Neural crest cell (in vitro differentiated cells): ENCODE measurements at places on chromosomes 13 and 19.

- DNase-seq: peak; percentile 10
Observed at GRCh38 chr13:36919171-36919832, 736 bp downstream of the SMAD9 start.

- DNase-seq: peak; percentile 50
Observed at GRCh38 chr19:11848594-11849469, at the start of gene ZNF439. TSS of gene ZNF439 (plus strand) at chr19:11848726. CDS start at chr19:11848868, 142 bp downstream.

- DNase-seq: no peak
Observed at GRCh38 chr19:19631346-19631745, 3.3 kb upstream of the LPAR2 start.

DNA sequence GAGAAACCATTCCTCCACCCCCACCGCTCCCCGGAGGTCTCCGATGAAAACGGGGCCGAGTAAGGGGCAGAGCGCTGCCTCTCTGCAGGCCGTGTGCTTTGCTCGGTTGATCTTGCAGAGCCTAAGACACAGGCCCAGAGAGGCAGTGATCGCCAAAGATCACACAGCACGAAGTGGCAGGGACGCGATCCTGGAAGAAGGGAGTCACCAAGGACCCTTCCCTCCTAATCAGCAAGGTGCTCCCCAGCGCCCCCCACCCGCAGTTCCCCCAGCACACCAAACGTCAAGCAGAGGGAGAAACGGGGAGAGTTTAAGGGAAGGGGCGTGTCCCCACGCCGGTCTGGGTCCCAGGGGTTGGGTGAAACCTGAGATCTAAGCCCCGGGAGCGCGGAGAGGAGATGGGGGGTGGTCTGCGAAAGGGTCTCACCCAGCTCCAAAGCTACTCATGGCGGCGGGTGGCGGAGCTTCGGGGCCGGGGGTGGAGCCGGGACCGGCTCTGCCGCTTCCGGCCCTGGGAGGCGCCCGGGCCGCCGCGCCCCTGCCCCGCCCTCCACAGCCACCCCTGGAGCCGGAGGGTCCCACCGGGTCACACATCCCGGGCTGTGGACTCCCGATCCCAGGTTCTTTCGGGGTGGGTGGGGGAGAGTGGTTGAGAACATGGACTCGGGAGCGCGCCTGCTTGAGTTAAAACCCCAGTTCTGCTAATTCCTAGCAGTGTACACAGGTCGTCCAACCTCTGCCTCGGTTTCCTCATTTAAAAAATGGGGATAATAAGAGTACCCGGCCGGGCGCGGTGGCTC lies at the start of gene EML2:
EML2 (minus strand) TSS at position 468 of the 800 bp plus-strand sequence; CDS start at position 447, 21 bp downstream.
- DNase-seq: peak; percentile 47

DNA sequence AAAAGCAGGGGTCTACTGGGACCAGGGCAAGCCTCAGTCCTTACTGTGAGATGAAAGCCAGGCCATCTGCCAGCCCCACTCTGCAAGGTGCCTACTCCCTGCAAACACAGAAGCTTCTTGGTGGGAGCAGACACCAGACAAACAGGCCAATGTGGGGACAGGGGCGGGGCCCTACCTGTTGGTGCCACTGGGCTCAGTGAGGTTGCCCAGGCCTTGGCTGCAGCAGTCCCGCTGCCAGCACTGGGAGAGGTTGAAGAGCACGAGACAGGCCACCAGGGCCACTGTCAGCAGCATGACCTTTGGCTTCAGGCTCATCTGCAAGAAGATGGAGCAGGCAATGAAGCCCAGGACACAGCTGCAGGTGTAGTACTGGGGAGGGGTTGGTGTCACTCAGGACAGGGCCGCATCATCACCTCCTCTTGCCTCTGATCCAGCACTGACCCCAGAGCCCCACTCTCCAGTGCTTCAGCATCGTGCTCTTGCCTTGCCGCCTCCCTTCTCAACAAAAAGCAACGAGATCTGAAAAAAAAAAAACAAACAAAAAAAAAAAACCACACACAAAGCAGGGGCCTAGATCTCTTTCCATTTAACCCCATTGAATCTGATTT lies 72.6 kb downstream of the NBEA start:
- DNase-seq: no peak

DNA sequence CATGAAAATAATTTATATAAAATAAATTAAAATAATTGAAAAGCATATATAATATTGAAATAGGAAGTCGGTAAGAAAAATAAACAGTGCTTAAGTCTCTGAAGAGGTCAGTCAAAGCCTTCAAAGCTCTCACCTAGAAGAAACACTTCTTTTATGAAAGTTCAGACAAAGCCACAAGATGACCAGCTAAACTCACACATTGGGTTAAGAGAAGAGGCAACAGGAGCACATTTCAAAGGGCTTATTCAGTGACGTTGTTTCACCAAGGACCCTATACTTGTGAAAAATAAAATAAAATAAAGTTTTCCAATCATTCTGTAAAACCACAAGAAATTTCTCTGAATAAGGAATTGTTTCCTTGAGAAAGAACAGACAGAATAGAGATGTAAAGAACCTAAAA lies 2.5 kb upstream of the ITM2B start:
- DNase-seq: no peak

GRCh38 chr13:74730556-74731331 lies 596.5 kb upstream of the KLF12 start:
- DNase-seq: no peak

GRCh38 chr13:52160506-52160905 lies 1.1 kb upstream of the NEK3 start:
- DNase-seq: no peak
